NCI-H1092 (cell line): ENCODE measurements at places on chromosomes 4 and X.

DNA sequence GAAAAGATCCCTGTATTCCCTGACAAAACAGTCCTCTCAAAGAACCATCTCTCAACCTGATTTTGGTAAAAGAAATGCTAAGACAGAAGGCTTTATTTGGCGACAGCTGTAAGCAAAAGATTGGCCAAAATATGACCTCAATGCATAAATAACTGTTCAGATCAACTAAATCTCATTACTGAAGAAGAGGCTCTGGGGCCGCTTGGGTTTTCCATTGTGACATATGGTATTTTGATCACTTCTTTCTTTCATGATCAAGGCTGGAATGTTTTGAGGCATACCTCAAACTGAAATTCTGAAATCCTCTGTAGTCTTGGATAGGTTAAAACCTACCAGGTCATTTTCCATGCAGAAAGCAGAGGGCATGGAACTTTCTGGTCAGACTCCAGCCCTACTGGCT lies 106.3 kb downstream of the C4orf51 start:
- no peak for DNase-seq

DNA sequence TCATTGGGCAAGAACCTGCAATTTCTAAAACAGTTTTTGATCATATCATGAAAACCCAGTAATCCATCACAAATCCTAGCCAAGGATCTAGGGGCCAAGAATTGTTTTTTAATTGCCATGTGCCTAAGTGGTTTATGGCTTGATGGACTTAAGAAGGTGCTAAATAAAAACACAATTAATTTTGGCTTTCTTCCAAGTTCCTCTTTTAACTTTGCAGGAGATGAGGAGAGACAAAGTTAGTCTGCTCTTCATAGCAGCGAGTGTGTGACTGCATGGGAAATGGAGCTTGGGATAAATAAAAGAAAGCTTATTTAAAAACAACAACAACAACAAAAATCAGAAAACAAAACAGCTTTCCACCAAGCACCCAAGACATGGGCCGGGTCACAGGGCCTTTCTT lies 41.4 kb downstream of the ARHGEF9 start:
- no peak for DNase-seq

GRCh38 chr4:8236106-8236919 lies 33.2 kb upstream of the HTRA3 start:
- no peak for DNase-seq

GRCh38 chr4:15213302-15213970 lies 211.2 kb downstream of the CPEB2 start:
- DNase-seq = no peak

DNA sequence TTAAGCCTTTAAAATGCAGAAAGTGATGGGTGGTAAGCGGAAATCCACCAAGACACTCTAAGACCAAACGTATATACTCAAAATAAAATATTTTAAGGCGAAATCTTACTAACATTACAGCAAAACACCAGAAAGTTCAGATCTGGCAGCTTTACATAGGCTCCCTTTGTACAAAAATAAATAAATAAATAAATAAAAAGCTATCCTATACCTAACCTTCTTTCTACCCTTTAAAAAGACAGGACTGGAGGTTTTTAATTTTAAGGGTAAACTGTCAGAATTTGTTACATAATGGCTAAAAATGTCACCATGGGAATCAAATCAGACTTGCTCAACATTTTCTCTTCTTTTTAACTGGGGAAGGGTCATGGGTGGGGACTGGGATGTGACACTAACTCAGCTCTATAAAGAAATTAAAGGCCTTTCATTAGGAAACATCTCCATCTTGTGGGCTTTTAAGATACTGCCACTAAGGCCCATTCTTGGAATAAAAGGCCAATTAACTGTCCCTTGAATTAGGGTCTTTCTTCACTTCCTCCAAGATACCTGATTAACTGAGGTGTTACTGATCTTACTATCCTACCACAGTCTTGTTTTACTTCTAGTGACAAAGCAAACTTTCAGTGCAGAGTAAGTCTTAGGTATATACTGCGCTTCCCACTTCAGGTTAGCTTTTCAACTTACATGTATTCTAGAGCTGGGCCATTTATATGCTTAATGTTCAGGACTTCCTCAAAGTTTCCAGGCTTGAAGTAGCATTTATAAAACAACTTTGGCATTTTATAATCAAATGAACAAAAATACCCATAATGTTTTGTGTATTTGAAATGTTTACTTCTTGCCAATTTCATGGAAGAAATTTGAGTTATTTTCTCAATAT lies 13.3 kb downstream of the HNRNPD start:
- DNase-seq = no peak

DNA sequence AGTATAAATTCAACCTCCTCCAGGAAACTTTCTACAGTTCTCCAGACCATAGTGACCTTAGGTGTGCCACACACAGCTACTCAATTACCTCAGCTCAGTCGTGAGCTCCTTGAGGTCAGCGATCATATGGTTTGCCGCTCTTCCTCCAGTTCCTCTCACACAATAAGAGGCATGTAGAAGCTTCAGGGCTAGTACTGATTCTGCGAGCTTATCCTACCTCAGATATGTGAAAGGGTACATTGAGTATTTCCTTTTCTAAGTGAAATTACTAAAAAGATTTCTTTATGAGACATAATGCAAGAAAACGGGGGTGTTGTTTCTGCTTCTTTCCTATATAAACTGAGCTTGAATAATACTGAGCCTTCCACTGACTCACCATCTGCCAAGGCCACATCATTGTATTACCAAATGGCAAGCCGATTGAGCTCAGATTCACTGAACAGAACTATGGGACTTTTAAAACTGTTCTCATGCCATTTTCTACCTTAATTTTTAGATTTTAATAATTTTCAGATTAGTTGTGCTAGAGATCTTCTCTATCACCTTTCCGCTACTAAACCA lies 183.1 kb downstream of the HS6ST2 start:
- DNase-seq = no peak

GRCh38 chr4:41613386-41613785 lies 75.4 kb downstream of the LIMCH1 start:
- DNase-seq = no peak

DNA sequence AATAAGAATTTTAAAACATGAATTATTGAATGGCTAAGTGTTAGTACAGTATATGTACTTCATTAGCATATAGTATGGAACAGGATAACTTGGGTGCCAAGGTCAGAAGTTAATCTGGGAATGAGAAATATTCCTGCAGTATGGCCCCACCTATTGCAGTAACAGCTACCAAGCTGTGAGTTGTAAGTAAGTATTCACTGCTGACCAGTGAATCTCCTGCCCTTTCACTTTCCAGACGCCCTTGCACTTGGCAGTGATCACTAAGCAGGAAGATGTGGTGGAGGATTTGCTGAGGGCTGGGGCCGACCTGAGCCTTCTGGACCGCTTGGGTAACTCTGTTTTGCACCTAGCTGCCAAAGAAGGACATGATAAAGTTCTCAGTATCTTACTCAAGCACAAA lies 105.1 kb downstream of the NFKB1 start:
- no peak for DNase-seq

- peak; percentile 9 for DNase-seq
These were observed 40.6 kb downstream of the FAM149A start for GRCh38 chr4:186144946-186145569.

- DNase-seq = no peak
These were observed 36.9 kb downstream of the STARD8 start for GRCh38 chrX:68684291-68684918.

- no peak for DNase-seq
These were observed 16.4 kb downstream of the GPR143 start for GRCh38 chrX:9749146-9749692.

GRCh38 chr4:14257903-14258302 lies 630.4 kb upstream of the BOD1L1 start:
- no peak for DNase-seq

DNA sequence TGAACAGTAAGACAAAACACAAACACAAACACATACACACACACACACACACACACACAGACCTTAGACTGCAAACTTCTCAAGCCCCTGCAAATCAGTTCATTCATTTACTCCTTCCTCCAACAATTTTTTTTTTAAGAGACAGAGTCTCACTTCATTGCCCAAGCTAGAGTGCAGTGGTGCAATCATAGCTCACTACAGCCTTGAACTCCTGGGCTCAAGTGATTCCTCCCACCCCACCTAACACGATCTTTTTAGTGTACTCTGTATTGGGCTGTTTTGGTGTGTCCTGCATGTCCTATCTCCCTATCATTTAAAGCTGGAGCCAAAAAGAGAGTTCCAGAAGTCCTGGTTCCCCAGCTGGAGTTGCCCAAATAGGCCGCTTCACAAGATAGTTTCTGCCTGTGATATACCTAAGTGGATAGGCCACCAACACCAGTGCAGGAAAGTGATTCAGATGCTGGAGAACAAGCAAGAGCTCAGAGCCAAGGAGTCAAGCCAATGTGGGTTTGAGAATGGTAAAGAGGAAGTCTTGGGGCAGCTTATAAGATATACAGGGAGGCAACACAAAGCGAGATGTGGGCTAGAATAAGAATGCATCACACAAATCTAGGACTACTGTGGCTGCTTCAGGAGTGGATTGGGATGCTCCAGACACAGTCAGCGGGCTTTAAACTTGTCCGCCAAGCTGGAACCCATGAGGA lies 85.4 kb upstream of the RAPGEF2 start:
- DNase-seq = no peak

DNA sequence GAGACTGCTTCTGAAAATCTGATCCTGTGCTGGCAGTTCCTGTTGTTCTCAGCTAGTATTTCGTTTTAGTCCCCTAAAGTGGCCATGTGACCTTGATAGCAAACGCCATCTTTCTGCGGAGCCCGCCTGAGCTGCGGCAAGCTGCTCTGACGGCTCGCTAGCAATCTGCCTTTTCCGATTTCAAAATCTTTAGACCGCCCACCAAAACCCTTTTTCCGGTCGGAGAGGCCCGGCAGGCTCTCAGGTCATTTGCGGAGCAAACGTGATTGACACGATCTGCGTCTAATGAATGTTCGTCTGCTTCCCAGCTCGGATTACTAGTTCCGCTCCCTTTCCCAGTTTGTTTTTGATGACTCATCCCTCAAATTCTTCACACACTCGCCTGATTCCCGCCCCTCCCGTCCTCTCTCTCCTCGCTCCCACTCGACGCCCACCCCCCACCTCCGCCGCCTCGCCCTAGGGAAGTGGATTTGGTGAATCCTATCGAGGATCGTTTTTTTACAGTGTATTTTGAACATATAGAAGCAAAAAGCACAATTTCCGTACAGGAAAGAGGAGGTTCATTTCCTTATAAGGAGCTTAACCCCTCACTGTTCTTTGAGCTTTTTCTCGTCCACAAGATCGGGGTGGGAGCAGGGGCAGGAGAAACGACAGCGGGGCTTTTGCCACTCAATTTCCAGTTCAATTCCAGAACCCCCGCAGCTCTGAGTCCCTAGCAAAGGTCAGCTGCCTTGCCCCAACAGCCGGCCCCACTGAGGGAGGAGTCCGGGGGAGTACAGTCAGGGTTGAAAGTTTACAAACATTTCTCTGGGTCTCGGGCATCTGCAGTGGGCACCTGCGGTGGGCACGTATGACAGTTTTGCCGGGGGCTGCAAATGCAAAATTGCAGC lies 37.5 kb downstream of the NLGN3 start:
- DNase-seq = peak; percentile 97

DNA sequence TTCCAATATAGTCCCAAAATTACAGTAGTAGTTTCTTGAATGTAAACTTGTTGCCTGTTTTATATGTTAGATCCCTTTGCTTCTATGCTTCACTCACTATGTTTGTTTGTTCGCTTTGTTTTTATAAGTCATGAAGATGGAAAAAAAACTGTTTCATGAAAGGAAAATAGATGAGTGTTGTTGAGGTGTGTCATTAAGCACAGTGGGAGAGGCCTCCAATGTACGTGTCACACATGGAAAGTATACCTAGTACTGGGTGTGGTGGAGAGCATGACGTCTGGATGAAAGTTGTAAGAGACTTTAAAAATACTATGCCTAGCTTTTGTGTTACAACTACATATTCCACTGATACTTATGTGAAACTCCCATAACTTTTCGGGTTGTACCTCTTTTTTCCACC lies 28.4 kb downstream of the PLS3 start:
- DNase-seq = no peak

- DNase-seq = no peak
These were observed 244.5 kb downstream of the SCFD2 start for GRCh38 chr4:53121264-53121865.

- no peak for DNase-seq
These were observed 144.2 kb upstream of the SH3RF1 start for GRCh38 chr4:169414913-169415312.

- no peak for DNase-seq
These were observed 12.8 kb upstream of the ASMTL start for GRCh38 chrX:1465286-1466231.

DNA sequence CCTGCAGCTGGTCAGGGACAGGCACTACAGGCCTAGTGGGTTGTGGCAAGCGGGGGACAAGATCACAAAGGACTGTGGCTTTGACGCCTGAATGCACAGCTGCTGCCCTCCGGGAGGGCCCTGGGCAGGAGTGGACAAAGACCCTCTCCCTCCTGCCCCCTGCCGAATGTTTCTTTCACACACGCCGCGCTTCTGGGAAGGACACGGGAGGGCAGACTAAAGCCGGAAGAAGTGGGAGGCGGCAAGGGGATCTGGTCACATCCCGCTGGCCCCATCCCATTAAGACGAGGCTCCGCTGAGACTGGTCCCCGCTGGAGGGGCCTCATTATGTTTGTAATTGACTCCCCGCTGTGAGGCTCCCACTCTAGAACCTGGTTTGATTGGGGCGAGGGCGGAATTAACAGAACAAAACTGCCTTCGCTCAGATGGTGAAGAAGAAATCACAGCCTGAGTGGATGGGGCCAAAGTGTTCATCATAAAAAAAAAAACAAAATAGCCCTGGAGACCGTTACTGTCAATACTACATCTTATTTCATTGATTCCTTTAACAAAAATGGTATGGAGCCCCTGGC lies 37.8 kb upstream of the PSAPL1 start:
- DNase-seq = no peak

DNA sequence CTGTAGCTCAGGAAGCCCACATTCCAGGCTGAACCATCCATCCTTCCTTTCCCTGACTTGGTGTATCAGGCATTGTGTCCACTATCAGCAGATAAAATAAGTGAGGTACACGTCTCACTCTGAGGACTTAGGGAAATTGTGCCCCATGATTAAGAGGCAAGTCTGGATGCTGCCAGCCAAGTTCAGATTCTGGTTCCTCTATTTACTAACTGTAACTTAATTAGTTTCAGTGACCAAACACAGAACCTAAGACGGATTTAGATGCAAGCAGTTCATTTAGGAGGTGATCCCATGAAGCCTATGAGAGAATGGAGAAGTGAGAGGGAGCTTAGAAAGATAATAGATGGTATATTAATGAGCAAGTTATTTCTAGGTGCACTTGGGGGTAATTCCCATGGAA lies 56.6 kb upstream of the PACRGL start:
- no peak for DNase-seq

GRCh38 chr4:186587416-186588018 lies 32.1 kb upstream of the MTNR1A start:
- no peak for DNase-seq
